ENCODE measurements at places on chromosomes 13 and 19.

DNA sequence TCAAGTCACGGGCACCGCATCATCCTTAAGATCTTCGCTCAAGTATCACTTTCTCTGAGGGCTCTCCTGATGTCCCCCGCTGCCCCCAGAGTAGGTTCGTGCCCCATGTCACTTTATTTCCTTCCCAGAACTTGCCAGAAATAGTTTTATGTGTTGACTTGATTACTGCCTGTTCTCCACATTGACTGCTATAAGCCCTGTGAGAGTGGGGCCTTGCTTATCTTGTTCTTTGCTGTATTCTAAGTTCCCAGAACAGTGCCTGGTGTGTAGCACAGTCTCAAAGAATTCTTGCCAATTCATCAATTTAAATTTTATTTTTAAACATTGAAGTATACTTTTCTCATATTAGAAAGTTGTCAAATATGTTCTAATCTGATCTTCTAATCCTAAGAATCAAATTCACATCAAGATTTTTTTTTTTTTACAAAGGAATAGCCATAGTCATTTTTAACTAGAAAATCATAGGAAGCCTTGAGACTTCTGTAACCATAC is 32.1 kb upstream of the GPR183 start:
- DNase-seq, result no peak

GRCh38 chr13:93932901-93933300 is 546.6 kb downstream of the DCT start:
- no peak for DNase-seq

- DNase-seq, result peak; percentile 60
Measured at GRCh38 chr19:40811478-40812341, 12.7 kb downstream of the EGLN2 start.

DNA sequence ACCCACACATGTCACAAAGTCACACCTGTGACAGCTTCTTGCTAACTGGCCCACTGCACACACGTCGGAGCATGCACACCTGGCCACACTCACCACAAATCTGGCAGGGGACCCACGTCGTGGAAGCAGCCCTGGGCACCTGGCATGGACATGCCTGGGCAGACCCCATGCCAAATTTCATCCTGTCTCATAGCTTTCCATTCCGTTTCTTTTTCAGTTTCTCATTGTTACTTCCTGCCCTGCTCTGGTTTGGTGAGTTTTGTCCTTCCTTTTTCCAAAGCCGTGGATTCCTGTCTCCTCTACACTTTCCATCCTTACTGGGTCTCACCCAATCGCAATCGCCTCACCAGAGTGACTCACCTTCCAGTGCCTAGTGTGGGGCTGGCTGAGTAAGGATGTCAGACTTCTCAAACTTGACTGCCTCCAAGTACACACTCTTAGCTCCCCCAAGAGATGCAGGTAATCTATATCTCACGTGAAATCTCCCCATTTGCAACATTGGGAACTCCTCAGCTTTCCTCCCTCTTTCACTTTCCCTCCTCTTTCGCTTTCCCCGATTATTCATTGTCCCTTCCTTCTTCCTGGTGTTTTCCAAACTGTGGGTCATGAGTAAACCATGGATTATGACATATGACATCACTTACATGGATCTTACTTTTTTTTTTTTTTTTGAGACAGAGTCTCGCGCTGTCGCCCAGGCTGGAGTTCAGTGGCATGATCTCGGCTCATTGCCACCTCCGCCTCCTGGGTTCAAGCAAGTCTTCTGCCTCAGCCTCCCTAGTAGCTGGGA is 1.6 kb upstream of the BBC3 start:
- no peak for DNase-seq

GRCh38 chr13:30847650-30848307 is 58.3 kb upstream of the MEDAG start:
- DNase-seq, result no peak

GRCh38 chr13:111663953-111664421 is 343.5 kb downstream of the TEX29 start:
- DNase-seq, result no peak

DNA sequence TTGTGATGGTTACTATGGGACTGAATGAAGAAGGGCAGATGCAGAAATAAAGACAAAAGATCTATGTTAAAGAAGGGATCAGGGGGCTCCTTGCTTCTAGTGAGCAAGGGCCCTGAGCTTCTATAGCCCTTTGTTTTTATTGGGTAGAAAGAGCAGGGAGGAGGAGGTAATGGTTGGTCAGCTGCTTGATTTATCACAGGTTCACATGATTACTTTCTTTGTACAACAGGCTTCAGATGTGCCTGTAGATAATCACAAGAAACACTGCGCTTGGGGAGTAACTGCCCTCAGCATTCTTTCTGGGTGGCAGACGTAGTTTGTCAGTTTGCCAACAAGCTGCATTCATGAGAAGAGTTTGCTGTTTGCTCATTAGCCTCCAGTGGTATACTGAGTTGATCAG is 4.8 kb upstream of the ZNF439 start:
- no peak for DNase-seq

GRCh38 chr13:49220036-49220855 is at the start of gene MLNR:
Gene MLNR (plus strand): TSS chr13:49220338. CDS start chr13:49220338, 0 bp downstream.
- peak; percentile 24 for DNase-seq

DNA sequence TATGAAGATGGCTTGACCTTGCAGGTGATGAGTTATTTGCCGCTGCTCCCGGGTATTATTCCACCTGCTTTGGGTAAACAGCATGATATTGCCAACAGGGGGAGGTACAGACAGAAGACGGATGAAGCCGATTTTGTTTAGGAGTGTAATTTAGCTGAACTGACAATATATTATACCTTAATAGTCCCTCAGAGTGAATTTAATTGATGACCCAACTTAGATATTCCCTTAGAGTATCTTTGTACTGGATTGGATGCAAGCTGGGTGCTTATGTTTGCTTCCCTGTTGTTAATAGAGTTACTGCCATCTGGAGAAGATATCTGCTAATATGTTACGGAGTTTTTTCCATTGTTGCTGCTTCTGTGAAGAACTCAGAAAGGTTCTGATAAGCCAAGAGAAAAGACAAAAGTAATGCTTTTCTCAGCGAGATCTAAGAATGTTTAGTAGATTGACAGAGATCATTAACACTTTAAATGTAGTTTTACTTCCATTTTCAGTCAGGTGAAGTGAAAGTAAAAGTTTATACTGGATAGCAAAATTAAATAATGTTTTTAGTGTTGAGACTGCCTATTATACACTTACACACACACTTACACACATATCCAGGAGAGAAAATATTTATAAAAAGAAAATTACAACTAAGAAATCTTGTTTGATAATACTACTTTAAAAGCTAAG is 2220.8 kb upstream of the PCDH20 start:
- no peak for DNase-seq

DNA sequence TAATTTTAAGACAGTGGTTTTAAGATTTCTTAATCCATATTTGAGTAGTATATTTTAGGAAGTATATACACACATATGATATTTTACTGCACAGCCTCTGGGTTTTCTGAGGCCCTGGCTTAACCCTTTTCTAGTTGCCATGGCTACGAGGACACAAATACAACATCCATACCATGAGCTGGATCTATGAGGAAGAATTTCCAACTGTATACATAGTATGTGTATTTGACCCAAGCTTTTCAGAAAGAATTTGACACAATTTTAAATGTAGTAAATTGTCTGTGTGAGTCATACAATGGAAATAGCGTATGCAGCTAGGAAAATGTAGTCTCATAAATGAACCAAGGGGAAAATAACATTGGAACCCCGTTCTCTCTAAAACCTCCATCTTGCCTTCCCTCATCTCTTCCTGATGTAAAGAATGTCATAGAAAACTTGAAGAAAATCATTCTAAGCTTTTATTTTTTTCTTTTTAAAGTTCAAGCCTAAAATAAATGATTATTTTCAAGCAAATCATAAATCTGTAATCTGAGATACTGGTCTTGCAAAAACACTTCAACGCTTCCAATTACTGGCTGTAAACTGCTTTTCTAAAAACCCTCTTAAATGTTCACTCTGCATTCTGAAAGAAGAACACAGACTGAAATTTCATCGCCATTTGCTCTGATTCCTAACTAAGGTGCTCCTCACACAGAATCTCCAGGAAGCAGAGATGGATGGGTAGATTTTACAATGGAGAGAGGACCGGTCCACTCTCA is 172.4 kb downstream of the LACC1 start:
- DNase-seq, result no peak
